ENCODE measurements at places on chromosomes 6 and 20.

DNA sequence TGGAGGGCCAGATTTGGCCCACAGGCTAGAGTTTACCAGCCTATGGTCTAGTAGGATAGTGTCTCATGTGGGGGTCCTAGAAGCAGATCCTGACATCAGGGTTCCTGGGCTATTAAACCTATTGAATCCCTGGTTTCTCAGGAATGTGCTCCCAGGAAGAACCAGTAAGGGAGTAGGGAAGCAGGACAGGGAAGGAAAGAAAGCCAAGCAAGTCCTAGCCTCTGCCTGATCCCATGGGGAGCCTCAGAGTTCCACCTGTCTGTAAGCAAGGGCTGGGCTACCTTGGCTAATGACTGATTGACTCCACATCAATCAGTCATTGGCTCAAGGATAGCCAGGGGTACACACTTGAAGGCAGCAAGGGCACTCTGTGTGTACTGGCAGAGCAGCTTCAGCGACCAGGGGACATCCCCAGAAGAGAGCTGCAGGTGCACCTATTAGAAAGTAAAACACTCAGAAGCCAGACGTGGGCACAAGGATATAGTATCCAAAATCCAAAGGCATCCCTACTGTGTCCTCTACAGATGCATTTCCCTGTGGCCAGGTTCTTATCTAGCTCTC lies 309.5 kb downstream of the TSHZ2 start:
- DNase-seq = no peak

- no peak for DNase-seq
Measured at GRCh38 chr20:5267092-5267491, 49.7 kb downstream of the PROKR2 start.

GRCh38 chr20:18265441-18265840 lies 22.9 kb upstream of the ZNF133 start:
- DNase-seq = no peak

- no peak for DNase-seq
Measured at GRCh38 chr20:38430679-38431325, 4.3 kb downstream of the SNHG17 start.

DNA sequence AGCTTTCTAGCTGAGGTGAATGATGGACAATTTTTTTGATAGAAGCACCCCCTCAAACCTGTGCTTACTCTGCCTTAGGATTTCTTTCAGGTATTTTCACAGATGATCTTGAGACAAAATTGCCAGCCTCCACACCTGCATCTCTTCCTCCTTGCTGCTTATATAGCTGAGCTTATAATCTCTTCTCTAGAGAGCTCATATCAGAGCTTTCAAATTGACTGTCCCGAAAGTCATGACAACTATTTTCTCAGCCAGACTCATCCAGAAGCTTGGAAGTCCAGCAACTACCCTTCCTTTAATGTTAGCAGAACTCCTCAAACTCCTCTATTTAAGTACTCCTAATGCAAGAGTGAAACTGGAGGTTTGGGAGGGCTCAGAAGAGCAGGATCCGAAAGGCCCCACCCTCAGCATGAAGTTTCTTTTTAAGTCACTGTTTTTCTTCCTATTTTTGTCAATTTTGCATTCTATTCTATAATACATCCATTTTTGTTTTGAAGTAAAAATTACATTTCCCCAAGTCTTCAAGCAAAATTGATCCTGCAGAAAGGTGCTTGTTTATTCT lies 12.7 kb downstream of the CGA start:
- no peak for DNase-seq

DNA sequence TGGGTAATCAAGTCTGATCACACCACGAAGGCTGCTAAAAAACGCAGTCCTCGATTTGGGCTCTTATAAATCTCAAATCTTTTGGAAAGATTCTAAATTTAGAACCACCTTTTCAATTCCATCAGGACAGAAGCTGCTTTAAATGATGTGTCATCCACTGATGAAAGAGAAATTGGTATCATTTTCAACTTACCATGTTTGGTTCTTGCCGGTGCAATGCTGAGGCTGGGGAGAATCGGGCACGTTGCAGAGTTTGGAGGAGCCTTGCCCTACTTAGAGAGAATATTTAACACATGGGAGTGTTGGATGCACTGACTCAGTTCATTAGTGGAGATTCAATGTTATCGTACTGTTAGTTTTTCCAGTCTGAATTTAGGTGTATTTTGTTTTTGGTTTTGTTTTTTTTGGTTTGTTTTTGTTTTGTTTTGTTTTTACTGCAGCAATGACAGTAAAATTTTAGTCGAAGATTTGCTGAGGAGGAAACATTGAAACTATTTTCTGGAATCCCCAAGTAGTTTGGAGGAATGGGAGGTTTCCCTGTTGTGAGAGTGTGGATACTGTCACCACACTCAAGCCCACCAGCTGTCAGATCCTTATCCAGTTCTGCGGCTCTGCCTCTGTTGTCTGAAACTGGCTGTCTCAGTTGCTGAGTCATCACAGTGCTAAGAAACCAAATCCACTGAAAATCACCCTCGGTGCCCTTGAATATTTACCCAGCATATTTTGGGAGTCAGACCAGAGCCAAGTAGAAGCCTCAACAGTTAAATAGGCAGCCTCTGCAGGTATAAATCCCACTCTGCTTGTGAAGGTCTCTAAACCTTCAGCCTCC lies 497.0 kb downstream of the BTBD3 start:
- no peak for DNase-seq

DNA sequence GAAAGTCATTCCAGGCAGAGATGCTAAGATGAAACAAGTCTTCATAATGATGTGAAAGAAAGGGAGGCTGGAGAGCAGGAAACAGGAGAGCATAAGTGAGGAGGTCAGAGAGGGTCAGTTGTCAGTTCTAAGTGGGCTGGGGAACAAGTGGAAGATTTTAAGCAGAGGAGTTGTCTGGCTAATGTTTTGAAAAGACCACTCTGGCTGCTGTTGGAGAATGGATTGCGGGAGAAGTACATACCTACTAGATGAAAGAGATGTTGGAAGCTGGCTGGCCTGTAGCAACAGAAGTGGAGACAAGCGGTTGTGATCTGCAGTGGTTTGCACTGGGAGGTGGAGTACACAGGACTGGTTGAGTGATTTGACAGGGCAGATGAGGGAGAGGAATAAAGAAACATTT lies 10.1 kb downstream of the SLC35F1 start:
- no peak for DNase-seq

- DNase-seq = no peak
Measured at GRCh38 chr6:138726066-138726756, 47.4 kb upstream of the CCDC28A start.

GRCh38 chr6:159427335-159427734 lies 258.1 kb downstream of the FNDC1 start:
- no peak for DNase-seq

GRCh38 chr20:23542801-23543200 lies 25.5 kb downstream of the CST9L start:
- DNase-seq = no peak

DNA sequence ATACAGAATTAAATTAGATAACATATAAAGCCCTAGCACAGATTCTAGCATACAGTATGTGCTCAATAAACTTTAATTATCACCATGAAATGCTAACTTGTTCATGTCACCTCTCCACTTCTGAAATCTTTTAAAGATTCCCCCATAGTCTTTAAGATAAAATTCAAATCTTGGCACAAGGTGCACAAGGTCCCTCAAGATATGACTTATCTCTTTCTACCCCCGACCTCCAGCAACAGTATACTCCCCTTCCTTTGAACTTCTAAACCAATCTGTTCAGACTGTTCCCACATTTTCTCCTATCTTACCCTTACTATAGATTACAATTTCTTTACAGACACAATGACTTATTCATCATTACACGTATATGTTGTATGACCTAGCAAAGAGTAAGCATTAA lies 29.0 kb downstream of the SEC63 start:
- no peak for DNase-seq

GRCh38 chr6:142819603-142820337 lies 125.2 kb downstream of the HIVEP2 start:
- DNase-seq = no peak

GRCh38 chr6:98845211-98846020 lies 11.0 kb downstream of the POU3F2 start:
- peak; percentile 74 for DNase-seq

- DNase-seq = no peak
Measured at GRCh38 chr20:31548820-31549512, 34.7 kb downstream of the HM13 start.

- DNase-seq = no peak
Measured at GRCh38 chr20:53517146-53517545, 76.5 kb downstream of the ZNF217 start.

- DNase-seq = no peak
Measured at GRCh38 chr6:44028789-44029310, 98.4 kb downstream of the MRPL14 start.

DNA sequence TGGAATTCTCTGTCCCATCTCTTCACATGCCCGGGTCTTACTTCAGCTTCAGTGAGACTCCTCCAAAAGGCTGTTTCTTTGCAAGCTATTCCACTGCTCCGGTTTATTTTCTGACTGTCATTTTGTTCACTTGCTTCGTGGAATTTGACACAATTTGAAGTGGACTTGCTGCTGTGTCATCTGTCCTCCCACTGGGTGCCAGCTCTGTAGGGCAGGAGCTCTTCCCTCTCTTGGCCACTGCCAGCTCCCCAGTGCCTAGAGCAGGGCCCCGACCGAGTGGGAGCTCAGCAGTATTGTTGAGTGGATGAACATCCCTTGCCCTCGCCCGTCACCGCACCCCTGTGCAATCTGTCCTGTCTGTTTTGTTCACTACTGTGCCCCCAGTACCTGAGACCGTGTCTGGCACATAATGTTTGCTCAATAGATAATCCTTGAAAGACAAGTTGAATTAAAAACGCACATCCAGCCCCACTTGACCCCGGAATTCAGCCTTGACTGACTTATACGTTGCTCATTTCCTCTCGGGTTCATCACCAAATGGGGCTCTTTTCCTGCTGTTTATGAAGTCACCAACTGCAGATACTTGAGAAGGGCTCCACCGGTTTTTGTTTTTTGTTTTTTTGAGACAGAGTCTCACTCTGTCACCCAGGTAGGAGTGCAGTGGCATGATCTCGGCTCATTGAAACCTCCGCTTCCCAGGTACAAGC lies 170.3 kb upstream of the KCNG1 start:
- DNase-seq = no peak

- no peak for DNase-seq
Measured at GRCh38 chr6:160775792-160776580, 73.9 kb downstream of the PLG start.

GRCh38 chr6:111724039-111724438 lies 118.4 kb upstream of the TRAF3IP2 start:
- no peak for DNase-seq

- no peak for DNase-seq
Measured at GRCh38 chr6:14349507-14349906, 231.9 kb downstream of the CD83 start.

- no peak for DNase-seq
Measured at GRCh38 chr6:96032661-96033060, 16.9 kb downstream of the FUT9 start.

DNA sequence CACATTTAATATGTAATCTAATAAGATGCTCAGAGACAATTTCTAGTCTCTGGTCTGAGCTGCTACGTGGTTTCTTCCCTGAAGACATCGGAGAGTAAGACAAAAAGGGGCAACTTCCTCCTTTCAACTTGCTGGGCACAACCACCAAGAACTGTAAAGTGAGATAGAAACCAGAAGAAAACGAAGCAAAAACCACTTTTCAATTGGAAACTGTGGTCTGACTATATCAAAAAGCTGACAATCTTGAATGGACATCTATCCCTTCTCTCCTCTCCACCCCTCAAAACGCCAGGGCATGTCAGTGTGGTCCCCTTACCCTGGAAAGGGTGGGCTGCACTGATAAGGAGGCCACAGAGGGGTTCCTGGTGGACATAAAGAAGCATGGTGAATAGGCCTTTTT lies 269.1 kb downstream of the CD83 start:
- DNase-seq = no peak

DNA sequence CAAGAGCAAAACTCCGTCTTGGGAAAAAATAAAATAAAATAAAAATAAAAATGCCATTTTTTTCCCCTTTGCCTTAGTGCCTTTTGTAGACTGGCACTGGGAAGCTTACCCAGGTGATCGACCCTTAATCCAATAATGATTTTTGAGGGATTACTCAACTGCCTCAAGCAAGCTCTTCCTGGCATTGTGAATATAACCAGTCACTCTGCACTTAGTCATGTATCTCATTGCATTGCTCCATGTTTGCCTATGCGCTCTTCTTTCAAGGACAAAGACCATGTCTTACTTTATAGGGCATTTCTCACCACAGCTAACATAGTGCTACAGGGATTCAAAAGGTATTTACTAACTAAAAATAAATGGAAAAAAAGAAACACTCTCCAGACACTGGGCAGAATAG lies 13.0 kb downstream of the GFOD1 start:
- DNase-seq = no peak

DNA sequence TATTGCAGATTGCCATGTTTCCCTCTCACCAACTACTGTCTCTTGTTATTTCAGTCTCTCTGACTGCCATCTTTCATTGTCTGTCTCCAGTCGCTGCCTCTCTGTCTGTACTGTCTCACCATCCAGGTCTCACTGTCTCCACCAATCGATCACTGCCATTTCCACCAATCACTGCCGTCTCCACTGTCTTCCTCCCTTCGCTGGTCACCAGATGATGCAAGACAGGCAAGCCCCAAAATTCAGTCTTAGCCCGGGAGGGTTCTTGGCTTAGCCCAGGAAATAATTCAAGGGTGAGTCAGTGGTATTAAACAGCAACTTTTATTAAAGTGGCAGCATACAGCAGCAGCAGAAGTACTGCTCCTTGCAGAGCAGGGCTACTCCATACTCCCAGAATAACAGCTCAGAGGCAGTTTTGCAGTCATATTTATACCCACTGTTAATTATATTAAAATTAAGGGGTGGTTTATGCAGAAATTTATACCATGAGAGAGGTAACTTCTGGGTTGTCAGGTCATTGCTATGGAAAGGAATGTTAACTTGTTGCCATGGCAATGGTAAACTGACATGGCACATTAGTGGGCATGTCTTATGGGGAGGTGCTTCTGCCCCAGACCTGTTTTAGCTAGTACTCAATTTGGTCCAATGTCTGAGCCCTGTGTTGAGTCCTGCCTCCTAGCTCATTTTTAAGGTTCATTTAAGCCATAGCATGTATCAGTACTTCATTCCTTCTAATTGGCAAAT lies 23.0 kb upstream of the ECHDC1 start:
- no peak for DNase-seq

DNA sequence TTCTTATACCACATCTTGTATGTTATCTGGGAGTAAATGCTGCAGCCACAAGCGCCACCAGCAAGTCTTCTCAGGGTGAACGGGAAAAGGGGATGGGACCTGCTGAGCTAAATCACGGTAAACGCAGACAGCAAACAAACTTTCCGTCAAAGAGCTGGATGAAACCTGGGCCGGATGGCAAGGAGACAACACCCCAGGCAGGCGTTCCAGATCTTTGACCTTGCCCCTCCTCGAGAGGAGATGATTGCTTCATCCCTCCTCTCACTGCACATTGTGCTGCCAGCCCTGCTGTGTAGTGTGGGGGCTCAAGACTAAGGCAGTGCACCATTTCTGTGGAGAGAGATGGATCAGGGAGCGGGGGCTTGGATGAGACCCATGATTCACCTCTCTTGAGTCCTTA lies 9.8 kb downstream of the RAET1E start:
- no peak for DNase-seq

All from liver (tissue), 10 donors.